Tibial nerve (tissue), 4 donors: ENCODE measurements at places on chromosomes 4 and X. TPM values are rescaled to one million over a fixed set of nuclear protein-coding genes. Genes with fewer than 3 reads are reported as not detected.

DNA sequence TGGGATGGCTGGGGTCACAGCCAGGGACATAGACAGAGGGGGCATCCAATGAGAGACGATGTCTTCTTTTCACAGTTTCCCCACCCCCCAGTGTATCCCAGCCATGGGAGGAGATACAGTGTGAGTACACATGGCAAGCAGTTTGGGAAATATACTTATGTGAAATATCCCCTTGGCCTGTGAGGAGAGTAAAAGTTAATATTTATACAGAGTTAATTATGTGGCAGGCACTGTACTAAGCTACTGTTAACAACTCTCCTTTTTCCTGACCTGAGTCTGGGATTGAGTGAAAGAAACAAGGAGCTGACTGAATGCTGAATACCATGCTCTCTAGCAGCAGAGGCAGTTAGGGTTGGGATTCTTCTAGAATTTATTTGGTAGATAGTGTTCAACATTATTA, 35.3 kb downstream of the HCCS start:
- H3K4me1 ChIP-seq, result no peaks in the 10 kb centered on the region
- DNase-seq, result no peak
- H3K36me3 ChIP-seq, result no peaks in the 10 kb centered on the region
- H3K27ac ChIP-seq, result no peak overlapping the region
- H3K27me3 ChIP-seq, result no peaks in the 10 kb centered on the region
- no peak overlapping the region for H3K4me3 ChIP-seq

DNA sequence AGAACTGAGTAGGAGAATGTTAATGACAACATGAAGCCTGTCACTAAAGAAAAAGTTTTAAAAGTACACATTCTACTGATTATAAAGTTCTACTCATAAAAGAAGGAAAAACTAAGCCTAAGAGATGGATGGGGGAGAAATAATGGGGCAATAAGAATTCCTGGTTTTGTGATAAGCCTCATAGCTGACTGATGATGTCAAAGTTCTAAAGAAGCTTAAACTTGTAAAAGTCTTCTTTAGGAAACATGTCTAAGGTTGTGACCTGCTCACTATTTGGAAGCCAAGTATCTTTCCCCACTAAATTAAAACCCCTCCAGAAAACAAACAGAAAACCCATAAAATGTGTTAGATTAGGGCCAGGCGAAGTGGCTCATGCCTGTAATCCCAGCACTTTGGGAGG, 232.9 kb upstream of the GIMD1 start:
- H3K36me3 ChIP-seq, result no peaks in the 10 kb centered on the region
- DNase-seq, result no peak
- H3K27ac ChIP-seq, result no peak overlapping the region
- no peaks in the 10 kb centered on the region for H3K4me1 ChIP-seq

- no peak for DNase-seq
- H3K4me3 ChIP-seq, result no peak overlapping the region
- H3K27me3 ChIP-seq, result no peaks in the 10 kb centered on the region
- no peak overlapping the region for H3K27ac ChIP-seq
Measured at GRCh38 chr4:104302731-104303130, 192.0 kb downstream of the CXXC4 start.

DNA sequence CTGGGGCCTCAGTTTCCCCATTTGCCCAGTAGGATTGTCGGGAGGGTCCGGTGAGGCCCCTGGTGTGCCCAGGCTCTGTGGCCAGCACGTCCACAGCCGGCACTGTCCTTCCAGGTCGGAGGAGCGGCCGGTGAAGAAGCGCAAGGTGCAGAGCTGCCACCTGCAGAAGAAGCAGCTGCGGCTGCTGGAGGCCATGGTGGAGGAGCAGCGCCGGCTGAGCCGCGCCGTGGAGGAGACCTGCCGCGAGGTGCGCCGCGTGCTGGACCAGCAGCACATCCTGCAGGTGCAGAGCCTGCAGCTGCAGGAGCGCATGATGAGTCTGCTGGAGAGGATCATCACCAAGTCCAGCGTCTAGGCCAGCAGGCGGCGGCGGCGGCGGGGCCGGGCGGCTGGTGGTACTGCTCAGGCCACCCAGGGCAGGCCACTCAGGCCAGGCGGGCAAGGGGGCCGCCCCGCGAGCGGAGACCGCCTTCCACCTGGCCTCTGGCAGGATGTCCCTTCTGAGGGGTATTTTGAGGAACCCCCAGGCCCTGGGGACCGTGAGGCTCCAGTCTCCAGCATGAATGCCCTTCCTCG, 6.7 kb downstream of the MSANTD1 start:
- no peak for DNase-seq
- H3K36me3 ChIP-seq, result peaks cover 52% of the 10 kb centered on the region
- no peaks in the 10 kb centered on the region for H3K4me1 ChIP-seq
- no peak overlapping the region for H3K27ac ChIP-seq
- H3K27me3 ChIP-seq, result no peaks in the 10 kb centered on the region

DNA sequence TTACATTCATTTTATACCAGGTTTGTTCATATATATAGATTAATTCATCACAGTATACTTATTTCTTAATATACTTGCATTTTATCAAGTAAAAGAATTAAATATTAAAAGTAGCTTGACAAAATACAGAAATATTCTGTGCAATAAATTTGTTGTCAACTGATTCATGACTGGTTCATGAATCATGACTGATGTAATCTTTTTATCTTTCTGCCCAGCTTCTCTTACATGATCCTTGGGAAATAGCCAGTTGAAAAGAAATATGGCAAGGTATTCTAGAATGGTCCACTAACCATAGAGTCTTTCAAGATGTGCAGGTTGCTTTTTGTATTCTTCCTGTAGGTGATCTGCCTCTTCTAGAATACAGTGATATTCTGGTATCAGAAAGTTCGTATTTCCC, 4.2 kb upstream of the CCNA2 start:
- H3K36me3 ChIP-seq, result no peaks in the 10 kb centered on the region
- H3K27ac ChIP-seq, result no peak overlapping the region
- H3K27me3 ChIP-seq, result no peaks in the 10 kb centered on the region
- H3K4me1 ChIP-seq, result no peaks in the 10 kb centered on the region

DNA sequence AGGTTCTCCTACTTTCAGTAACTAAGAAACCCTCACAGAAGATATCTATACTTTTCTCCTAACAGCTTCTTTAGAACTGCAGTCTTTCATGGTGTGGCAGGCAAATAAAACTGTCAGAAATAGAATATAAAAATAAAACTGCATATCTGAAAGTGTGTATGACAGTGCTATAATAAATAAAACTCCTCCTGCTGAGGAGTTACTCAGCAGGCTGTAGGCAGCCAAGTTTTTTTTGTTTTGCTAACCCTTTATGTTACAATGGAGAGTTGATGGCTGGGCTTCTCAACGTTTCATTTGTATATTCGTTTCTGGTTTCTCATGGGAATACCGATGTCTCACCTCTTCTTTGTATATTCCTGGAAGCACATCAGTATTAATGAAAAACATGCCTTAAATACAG, 18.2 kb upstream of the UGT2B10 start:
- no peak overlapping the region for H3K27ac ChIP-seq
- no peaks in the 10 kb centered on the region for H3K36me3 ChIP-seq
- no peaks in the 10 kb centered on the region for H3K27me3 ChIP-seq
- no peak overlapping the region for H3K4me3 ChIP-seq
- DNase-seq, result no peak
- H3K4me1 ChIP-seq, result no peaks in the 10 kb centered on the region

GRCh38 chrX:85052205-85052604, 48.5 kb downstream of the APOOL start:
- DNase-seq, result no peak
- no peak overlapping the region for H3K4me3 ChIP-seq

DNA sequence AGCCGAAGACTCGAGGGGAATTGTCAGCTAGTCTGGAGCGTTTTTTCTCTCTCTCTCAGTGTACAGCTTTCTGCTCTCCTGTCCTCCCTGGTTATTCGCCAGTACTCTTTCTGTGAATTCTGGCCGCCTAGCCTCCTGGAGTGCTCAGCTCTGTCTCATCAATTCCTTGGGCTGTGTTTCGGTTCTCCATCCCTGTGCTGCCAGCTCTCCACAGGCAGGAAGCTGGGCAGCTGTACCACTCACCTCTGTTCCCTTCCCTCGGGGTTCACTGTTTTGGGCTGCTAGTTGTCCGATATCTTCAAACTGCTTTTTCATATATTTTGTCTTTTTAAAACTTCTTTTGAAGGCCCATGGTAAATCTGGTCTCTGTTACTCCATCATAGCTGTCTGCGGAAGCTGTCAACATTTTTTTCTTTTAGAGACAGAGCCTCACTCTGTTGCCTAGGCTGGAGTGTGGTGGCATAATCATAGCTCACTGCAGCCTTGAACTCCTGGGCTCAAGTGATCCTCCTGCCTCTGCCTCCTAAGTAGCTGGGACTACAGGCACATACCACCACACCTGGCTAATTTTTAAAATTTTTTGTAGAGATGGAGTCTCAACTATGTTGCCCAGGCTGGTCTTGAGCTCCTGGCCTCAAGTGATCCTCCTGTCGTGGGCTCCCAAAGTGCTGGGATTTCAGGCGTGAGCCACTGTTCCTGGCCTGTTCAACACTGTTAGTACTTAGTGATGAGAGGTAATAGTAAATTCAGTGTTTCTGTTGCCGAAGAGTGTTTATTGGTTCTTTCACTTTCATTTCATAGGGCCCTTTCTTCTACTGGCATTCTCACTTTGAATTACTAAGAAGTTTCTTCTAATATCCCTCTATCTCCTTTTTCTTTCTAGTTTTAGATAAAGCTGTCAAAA, 18.6 kb downstream of the ZCCHC4 start:
- no peaks in the 10 kb centered on the region for H3K27me3 ChIP-seq
- H3K4me1 ChIP-seq, result no peaks in the 10 kb centered on the region
- DNase-seq, result no peak
- H3K4me3 ChIP-seq, result no peak overlapping the region

- no peaks in the 10 kb centered on the region for H3K4me1 ChIP-seq
- H3K27ac ChIP-seq, result no peak overlapping the region
- no peak overlapping the region for H3K4me3 ChIP-seq
- no peaks in the 10 kb centered on the region for H3K27me3 ChIP-seq
Measured at GRCh38 chr4:7585768-7586167, 151.0 kb upstream of the PSAPL1 start.

DNA sequence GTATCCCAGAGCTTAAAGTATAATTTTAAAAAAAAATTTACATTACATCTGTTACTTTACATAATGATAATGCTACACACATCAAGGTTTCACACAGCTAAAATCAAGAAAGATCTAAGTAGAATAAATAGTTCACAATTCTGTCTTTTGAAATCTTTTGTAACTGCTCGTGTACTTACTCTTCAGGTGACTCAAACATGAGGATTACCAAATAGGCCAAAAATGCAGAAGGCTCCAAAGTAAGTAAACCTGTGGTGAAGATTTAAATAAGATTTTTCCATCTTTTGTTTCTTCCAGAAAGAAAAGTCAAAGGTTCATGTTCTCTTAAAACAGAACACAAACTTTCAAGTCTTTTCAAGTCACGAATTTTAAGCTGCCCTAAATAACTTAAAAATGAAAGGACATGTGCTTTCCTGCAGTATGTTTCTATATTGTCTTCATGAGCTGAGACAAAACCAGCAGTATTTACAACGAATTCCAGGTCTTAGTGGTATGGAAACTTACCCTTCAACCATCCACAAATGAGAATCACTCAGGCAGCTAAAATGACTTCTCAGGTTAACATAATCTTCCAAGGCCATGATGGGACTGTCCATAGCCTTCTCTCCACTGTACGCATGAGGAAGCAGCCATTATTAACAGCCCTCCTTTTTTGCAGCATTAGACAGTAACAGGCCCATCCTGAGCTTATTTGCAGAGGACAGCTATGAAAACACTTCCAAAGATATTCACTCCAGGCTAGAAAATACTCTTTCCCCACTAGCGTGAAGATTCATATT, 172.8 kb upstream of the EDNRA start:
- no peaks in the 10 kb centered on the region for H3K36me3 ChIP-seq

- H3K4me3 ChIP-seq, result no peak overlapping the region
- no peak overlapping the region for H3K27ac ChIP-seq
- no peak for DNase-seq
- H3K36me3 ChIP-seq, result no peaks in the 10 kb centered on the region
- H3K4me1 ChIP-seq, result no peaks in the 10 kb centered on the region
- no peaks in the 10 kb centered on the region for H3K27me3 ChIP-seq
Measured at GRCh38 chr4:84070289-84070688, 428.8 kb downstream of the NKX6-1 start.

Gene GPRIN3
- 4.7 TPM for total RNA-seq

Gene GABRG1
- total RNA-seq, result 9.4 TPM

Gene ATP2B3
- total RNA-seq, result not detected

Gene PRR32
- total RNA-seq, result not detected
